ENCODE measurements at places on chromosomes 2 and 18. TPM values are rescaled to one million over a fixed set of nuclear protein-coding genes. Genes with fewer than 3 reads are reported as not detected.

EVX2 gene
- not detected for total RNA-seq

- H3K36me3 ChIP-seq, result peaks cover 37% of the 10 kb centered on the region
- H3K4me1 ChIP-seq, result peaks cover 25% of the 10 kb centered on the region
- DNase-seq, result no peak
- no peaks in the 10 kb centered on the region for H3K27me3 ChIP-seq
- no peak overlapping the region for H3K4me3 ChIP-seq
Measured at GRCh38 chr2:63594660-63595059, 5.9 kb downstream of the MDH1 start.

DNA sequence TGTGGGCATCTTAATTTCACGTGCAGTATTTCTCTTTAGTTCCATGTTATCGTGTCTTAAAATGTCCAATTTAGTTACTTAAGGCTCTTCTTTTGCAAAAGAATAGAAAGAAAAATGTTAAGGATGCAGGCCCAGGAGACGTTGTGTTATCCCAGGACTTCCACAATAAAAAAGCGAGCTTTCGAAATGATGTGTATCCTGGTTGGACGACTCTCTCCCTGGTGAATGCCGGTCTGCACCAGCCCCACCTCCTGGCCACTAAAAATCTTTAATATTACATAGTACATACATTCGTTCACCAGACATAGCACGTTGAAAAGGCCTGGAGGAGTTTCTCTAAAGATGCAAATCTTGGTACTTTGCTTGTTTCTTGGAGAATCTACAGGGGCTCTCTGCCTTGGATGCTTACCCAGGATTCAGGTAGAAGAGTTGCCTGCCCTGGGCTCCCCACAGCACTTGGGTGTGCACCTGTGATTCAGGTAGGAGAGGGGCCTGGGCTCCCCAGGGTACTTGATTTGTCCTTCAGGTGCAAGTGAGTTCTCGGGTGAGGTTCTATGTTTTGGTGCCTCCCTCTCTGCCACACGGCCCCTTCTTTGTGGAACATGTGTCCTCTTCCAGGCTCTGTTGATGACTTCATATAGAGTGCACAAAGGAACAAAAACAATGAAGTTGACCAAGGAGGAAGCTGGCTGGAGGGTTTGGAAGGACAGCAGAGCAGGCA is 26.6 kb downstream of the TWIST2 start:
- DNase-seq, result no peak
- peaks cover 1% of the 10 kb centered on the region for H3K36me3 ChIP-seq
- H3K27ac ChIP-seq, result no peak overlapping the region

GCC2 gene
- 47.4 TPM for total RNA-seq

DNA sequence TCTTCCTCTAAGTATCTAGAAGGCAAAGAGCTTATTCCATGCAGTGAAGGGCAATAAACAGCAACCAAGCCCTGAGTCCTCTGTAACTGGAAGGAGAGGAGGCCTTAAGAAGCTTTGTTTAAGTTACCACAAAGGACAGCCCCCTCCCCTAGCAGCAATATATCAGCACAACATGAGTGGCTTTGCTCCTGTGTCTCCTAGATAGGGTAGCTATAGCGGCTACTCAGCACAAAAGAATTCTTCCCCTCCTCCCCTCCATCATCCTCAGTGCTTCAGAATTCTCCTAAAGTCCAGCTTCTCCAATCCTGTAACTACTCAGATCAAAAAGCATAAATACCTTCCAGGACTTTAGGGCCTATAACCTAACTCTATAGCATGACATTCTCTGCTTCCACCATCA is 16.5 kb downstream of the SUMO1 start:
- H3K27ac ChIP-seq, result no peak overlapping the region
- no peaks in the 10 kb centered on the region for H3K27me3 ChIP-seq
- peaks cover 5% of the 10 kb centered on the region for H3K4me1 ChIP-seq
- peaks cover 37% of the 10 kb centered on the region for H3K36me3 ChIP-seq
- H3K4me3 ChIP-seq, result no peak overlapping the region

VSNL1 gene
- total RNA-seq, result not detected

- no peak overlapping the region for H3K4me3 ChIP-seq
- H3K4me1 ChIP-seq, result no peaks in the 10 kb centered on the region
- H3K36me3 ChIP-seq, result no peaks in the 10 kb centered on the region
- no peaks in the 10 kb centered on the region for H3K27me3 ChIP-seq
Measured at GRCh38 chr2:35501076-35501475, 854.5 kb upstream of the CRIM1 start.

CDCA7 gene
- 89.0 TPM for total RNA-seq

DNA sequence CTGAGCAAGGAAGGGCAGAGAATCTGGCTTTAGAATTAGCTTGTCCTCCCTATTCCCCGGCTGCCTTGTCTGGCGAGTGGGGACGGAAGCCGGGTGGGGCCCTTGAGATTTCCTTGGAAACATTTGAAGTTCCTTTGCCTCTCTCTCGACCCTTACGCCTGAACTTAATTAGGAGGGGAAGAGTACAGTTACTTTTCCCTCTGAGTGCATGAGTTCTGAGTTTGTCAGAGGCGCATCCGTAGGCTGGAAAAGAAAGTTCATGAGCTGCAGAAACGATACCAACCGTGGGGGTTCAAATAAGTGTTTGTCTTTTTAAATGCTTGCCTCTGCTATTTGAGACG is 468 bp downstream of the PIKFYVE start:
- peaks cover 51% of the 10 kb centered on the region for H3K4me1 ChIP-seq
- peak overlapping the region; percentile 96 for H3K27ac ChIP-seq
- peaks cover 12% of the 10 kb centered on the region for H3K36me3 ChIP-seq
- DNase-seq, result no peak

DNA sequence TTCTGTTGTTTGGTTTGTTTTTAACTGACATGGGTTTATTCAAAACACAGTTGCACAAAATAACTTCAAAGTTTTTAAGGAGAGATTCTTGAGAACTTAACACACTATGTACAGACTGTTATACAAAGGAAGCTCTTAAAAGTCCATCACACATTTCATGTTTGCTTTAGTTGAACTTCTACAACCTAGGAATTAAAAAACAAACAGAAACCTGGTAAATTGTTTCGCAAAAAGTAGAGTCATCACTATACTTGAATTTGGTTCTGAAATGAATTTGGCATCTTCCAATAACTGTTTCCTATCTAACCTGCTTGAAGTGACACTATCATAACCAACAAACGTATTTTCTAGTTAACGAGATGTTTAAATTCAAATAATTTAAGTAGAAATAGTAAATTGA is 21.8 kb downstream of the TRIP12 start:
- DNase-seq, result no peak
- peaks cover 29% of the 10 kb centered on the region for H3K36me3 ChIP-seq
- H3K4me1 ChIP-seq, result peaks cover 27% of the 10 kb centered on the region
- H3K4me3 ChIP-seq, result no peak overlapping the region

DNA sequence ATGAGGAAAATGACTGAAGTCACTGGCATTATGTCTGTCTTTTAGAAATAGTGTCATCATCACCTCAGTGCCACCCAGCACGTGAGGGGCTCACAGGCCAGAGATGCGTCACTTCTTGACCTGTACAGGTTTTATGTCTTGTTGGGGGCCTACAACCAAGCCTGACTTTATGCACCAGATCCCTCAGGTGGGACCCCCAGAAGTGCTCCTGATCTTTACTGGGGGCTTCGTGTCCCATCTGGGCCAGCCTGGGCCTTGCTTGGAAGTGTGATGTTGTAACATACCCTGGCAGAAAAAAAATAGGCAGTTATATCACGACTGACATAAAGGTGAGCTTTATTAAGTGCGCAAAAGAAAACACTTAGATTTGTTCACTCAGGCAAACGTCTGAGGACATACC is 21.5 kb upstream of the GNAL start:
- no peaks in the 10 kb centered on the region for H3K4me1 ChIP-seq
- no peaks in the 10 kb centered on the region for H3K36me3 ChIP-seq
- H3K27ac ChIP-seq, result no peak overlapping the region
- no peak overlapping the region for H3K4me3 ChIP-seq

SERPINB5 gene
- total RNA-seq, result not detected

DNA sequence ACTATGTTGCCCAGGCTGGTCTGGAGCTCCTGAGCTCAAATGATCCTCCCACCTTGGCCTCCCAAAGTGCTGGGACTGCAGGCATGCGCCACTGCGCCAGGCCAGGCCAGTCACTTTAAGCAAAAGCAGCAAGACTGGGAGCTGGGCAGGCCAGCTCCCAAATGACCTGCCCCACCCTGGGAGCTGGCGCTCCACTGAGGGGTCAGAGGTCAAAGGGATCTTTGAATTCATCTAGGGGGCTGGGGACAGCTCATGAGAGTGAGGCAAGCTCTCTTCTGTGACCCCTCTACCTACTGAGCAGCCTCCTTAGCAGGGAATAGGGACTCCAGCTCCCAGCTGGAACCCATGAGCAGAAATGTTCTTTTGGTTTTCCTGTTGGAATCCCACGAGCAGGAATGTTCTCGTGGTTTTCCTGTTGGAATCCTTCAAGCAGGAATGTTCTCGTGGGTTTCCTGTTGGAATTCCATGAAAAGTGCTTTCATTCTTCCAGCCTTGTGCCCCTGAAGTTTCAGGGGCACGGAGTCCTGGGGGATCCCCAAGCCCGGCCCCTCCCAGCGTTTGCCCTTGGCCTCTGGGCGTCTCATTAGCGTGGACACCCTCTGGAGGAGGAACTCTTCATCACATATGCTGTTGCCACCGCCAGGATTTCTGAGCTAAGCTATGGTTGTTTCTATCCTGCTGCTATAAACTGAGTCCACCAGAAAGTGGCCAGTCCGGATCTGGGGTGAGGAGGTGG is 162.0 kb upstream of the HAAO start:
- H3K4me1 ChIP-seq, result peaks cover 4% of the 10 kb centered on the region
- no peak for DNase-seq
- H3K27me3 ChIP-seq, result peaks cover 7% of the 10 kb centered on the region

FHOD3 gene
- total RNA-seq, result not detected

MARCO gene
- not detected for total RNA-seq

DNA sequence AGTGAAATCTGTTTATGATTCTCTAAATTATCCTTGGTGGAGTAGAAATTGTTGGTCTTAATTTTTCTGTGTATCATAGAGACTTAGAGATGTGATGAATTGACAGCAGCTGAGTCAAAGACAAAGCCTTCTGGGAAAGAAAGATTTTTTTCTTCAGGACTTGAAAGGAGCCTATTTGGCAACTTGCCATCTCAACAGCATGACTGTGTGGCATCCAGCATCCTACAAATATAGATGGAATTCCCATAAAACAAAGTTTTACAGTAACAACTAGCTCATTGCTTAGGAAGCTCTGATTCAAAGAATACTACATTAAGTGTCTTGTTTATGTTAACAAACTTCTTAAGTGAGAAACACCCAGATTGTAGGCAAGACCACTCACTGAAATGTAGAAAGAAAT is 79.2 kb upstream of the SETBP1 start:
- peaks cover 7% of the 10 kb centered on the region for H3K4me1 ChIP-seq
- no peaks in the 10 kb centered on the region for H3K36me3 ChIP-seq
- no peak overlapping the region for H3K27ac ChIP-seq

- H3K36me3 ChIP-seq, result no peaks in the 10 kb centered on the region
- H3K27me3 ChIP-seq, result peaks cover 16% of the 10 kb centered on the region
- peak overlapping the region; percentile 62 for H3K4me3 ChIP-seq
- H3K27ac ChIP-seq, result peak overlapping the region; percentile 18
- DNase-seq, result peak; percentile 66
- H3K4me1 ChIP-seq, result peaks cover 36% of the 10 kb centered on the region
Measured at GRCh38 chr2:96870626-96871255, 861 bp upstream of the SEMA4C start.

ELOA2 gene
- not detected for total RNA-seq

All from activated CD8-positive, alpha-beta memory T cell treated with anti-CD3 and anti-CD28 coated beads, Interleukin-2, amount 10 ng/mL, durations not matched to agents 7 days and 5 days (primary cell).